ENCODE measurements at places on chromosomes 2 and 18. TPM values are rescaled to one million over a fixed set of nuclear protein-coding genes. Genes with fewer than 3 reads are reported as not detected.

The PIAS2 gene
- 15.8 TPM for polyA plus RNA-seq

The CYS1 gene
- not detected for polyA plus RNA-seq

The RAMP1 gene
- not detected for polyA plus RNA-seq

The ANKRD36 gene
- polyA plus RNA-seq = 9.4 TPM

The NCKAP5 gene
- polyA plus RNA-seq = not detected

The DCDC2C gene
- polyA plus RNA-seq = not detected

The ZNF396 gene
- polyA plus RNA-seq = 1.5 TPM
